ENCODE measurements at places on chromosomes 7 and 10.

- DNase-seq: no peak
These were observed 272.4 kb downstream of the ADARB2 start for GRCh38 chr10:1464881-1465417.

GRCh38 chr10:78798976-78799730 lies 269.6 kb upstream of the ZMIZ1 start:
- DNase-seq: no peak

GRCh38 chr10:13729586-13730305 lies 143.0 kb downstream of the PRPF18 start:
- no peak for DNase-seq

GRCh38 chr10:108785011-108785410 lies 1138.3 kb downstream of the XPNPEP1 start:
- DNase-seq: no peak

- no peak for DNase-seq
These were observed 77.6 kb upstream of the A1CF start for GRCh38 chr10:50963063-50963462.

GRCh38 chr7:111198255-111198654 lies 107.3 kb downstream of the LRRN3 start:
- no peak for DNase-seq

- peak; percentile 68 for DNase-seq
These were observed 386.5 kb upstream of the AUTS2 start for GRCh38 chr7:69211739-69212138.

- no peak for DNase-seq
These were observed 61.9 kb downstream of the MAD1L1 start for GRCh38 chr7:2170576-2171521.

- DNase-seq: no peak
These were observed 578.9 kb downstream of the AUTS2 start for GRCh38 chr7:70177166-70177565.

DNA sequence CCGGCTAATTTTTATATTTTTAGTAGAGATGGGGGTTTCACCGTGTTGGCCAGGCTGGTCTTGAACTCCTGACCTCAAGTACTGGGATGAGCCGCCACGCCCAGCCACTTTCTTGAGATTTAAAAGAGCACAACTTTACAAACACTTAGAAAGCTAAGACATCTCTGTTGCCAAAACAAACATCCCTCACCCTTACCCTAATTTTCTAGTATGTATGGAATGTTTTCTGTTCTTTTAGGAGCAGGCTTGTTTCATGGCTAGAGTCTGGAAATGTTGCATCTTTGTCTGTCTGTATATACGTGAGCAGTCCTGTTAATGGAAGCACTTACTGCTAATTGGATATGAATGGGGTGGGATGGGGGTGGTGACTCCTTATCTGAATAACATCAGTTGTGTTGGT lies 2.9 kb downstream of the OLAH start:
- DNase-seq: peak; percentile 79

DNA sequence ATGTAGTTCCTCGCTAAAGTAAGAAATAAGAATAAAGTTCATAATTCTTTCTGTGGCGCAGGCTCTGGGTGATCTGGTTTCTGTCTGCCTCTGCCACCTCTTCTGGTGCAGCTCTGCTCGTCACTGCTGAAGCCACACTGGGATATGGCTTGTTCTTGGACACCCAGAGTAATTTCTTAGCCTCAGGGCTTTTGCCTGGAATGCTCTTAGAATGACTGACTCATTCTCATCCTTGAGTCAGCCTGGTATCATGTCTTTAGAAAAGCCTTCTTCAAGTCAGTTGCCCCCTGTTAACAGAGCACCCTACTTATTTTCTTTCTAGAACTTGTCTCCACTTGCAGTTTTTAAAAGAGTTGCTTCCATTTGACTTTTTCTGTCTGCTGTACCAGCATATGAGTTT lies 2.0 kb downstream of the ZSCAN25 start:
- no peak for DNase-seq

DNA sequence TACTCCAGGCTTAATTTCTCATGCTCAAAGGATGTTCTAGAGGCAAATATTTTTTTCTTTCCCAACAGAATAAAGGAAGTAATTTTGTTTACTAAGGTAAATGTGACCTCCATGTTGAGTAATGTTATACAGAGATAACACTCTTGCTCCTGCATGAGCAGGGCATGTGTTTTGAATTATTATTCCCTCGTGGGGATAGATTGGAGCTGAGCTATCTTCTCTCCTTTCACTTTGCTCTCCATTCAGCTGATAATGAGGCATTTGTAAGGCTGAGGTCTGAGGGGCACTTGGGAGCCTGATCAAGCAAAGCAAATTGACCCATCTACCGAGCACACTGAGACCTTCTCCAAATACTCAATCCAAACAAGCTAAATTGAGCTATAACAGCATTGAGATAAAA lies 50.7 kb upstream of the GHITM start:
- DNase-seq: no peak

GRCh38 chr10:60877061-60877776 lies 66.8 kb downstream of the RHOBTB1 start:
- no peak for DNase-seq

All from kidney (tissue), 22 donors.